T-helper 2 cell treated with Interferon-gamma antibody and Interleukin-4, amounts not matched to agents 5 μg/mL and 100 μg/mL, for 36 hours (primary cell): ENCODE measurements at places on chromosomes 11 and 22.

GRCh38 chr11:19790831-19791552 is 78.4 kb downstream of the NAV2 start:
- DNase-seq, result no peak

- no peak for DNase-seq
Observed at GRCh38 chr22:40975366-40975765, 24.2 kb downstream of the RBX1 start.

DNA sequence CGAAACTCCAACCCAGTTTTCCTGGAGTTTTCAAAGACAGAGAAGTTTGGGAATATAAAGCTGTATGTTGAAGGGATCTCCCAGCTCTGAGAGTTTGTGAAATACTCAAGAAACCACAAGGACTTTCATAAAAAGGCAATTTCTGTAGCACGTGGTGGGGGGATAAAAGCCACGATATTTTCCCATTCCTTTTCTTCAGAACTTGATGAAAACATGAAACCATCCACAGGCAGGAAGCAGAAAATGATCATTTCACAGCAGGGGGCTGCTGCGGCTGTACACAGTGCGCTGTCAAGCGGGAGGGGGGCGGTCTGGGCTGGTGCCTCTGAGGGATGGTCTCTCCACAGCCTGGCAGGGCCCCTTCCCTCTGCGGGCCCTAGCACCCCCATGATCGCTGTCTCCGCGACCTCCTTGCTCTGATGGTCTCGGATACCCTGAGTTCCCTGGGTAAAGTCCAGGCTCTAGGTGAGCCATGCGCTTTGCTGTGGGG is 423.2 kb downstream of the MN1 start:
- DNase-seq, result no peak

- no peak for DNase-seq
Observed at GRCh38 chr11:82989628-82990404, 81.9 kb downstream of the RAB30 start.

DNA sequence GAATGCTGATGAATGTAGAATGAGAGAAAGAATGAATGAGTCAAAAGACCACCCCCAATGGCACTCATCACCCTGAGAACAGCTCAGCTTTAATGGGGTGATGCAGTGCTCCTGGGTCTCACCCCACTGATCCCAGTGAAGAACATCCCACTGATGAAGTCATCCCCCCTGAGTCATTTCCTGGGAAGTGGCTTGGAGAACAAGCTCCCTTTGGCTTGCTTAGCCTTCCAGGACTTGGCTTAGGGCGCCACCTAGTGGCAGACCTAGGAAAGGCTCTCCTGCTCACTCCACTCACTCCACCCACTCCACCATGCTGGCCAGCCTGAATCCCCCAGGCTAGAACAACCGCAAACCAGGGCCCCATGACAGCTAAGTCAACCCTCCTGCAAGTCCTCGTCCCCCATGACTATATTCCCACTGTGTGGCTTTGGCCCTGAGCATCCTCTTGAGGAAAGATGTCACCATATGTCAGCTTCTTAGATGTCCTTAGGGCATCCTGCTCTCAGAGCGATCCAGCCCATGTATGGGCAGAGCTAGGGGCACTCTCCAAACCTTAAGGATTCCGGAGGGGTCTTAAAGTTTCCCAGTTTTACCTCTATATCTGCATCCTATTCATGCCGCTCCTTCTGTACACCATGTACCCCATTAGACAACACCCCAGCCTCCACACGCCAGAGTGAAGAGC is 17.8 kb upstream of the TMPRSS13 start:
- peak; percentile 79 for DNase-seq

DNA sequence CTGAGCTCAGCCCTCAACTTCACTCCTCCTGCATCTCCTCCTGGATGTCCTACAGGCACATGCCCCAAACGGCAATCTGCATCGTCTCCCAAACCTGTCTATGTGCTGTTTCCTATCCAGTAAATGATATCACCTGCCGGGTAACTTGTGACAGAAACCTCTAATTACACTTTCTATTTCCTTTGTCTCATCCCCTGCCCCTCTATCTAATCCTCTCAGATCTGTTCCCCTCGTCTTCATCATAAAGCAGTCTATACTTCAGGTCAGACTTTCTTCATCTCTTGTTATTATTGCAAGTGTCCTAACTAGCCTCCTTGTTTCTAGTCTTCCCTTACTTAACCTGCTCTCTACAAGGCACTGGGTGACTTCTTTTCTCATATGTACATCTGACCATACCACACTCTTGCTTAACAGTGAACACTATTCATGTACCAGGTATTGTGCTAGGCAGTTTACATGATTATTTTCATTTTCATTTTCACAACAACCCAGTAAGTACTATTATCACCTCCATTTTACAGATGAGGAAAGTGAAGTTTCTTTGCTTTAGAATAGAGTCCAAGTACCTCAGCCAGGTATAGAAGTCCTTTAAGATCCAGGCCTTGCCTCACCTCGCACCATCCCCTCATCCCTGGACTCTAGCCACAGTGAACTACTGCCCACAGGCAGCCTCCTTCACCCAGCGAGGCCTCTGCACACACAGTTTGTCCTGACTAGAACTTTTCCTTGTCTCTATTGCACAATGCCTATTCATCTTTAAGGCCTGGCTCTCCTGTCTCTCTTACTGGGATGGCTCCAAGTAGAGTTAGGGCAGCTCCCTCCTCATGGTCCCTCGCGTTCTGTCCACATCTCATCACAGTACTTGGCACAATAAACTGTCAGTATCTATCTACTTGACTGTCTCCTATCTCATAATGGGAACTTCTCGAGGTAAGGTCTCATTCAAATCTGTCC is 22.1 kb upstream of the UCP3 start:
- DNase-seq, result no peak

DNA sequence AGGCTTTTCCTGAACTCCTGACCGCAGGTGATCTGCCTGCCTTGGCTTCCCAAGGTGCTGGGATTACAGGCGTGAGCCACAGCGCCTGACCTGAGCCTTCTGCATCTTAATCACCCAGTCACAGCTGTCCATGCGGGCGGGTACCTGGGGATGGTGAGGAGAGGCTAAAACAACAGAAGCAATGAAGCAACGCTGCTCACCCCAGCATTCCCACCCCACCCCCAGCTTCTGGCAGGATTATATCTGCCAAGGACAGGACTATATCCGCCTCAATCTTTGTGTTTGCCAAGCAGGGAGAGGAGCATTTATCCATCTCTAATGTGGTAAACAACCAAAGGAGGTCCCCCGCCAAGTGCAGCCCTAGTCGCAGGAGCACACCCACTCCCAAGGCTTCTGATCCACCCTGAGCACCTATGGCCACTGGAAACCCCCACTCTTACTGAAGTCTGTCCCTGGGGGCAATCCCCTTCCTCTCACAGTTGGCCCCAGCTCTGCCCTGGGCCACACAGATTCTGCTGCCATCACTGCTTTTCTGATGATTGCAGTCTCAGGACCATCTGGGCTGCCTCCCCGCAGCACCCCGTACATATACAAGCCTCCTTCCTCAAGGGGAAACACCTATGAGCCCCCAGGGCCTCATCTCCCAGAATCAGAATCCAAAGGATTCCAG is 8.8 kb upstream of the LGALS2 start:
- no peak for DNase-seq

DNA sequence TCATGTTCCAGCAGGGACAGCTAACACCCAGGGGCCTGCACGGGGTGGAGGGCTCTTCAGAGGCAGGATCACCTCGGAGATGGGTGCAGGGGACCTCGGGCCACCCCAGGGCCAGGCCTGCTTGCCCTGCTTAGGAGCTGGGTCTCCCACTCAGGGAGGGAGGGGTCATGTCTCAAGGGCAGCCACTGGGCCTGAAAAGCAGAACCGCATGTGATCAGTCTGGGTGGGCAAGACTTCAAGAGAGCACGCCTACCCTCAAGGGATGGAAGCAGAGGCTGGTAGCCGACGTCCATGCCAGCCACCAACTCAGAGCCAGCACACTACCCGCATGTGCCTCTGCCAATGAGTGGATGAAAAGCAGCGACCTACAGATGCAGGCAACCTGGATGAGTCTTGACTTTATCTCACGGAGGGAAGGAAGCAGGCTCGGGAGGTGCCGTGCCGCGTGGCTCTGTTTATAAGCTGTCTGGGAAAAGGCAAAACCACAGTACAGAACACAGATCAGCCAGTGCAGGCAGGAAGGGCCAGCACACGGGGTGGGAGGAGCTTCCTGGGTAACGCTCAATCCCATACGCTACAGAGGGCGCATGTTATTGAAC is 16.0 kb downstream of the TBX1 start:
- DNase-seq, result no peak

DNA sequence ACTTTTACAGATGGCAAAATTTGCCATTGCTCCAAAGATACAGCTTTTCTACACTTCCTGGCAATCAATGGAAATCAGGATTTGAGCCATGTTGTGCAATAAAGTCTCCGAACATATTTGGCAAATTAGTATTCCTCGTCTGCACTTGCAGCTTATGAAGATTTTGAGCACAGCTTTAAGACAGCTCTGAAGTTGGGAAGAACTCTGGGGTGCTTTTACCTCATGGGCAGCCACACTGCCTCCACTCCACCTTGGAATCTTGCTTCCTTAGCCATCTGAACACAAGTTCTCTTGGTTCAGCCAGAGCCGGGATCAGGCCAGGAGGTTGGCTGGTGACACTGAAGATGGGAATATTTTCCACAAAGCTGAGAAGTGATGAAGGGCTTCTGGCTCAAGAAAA is 191.2 kb downstream of the CWF19L2 start:
- DNase-seq, result no peak
